ENCODE measurements at places on chromosomes 5 and 9. TPM values are rescaled to one million over a fixed set of nuclear protein-coding genes. Genes with fewer than 3 reads are reported as not detected.

DNA sequence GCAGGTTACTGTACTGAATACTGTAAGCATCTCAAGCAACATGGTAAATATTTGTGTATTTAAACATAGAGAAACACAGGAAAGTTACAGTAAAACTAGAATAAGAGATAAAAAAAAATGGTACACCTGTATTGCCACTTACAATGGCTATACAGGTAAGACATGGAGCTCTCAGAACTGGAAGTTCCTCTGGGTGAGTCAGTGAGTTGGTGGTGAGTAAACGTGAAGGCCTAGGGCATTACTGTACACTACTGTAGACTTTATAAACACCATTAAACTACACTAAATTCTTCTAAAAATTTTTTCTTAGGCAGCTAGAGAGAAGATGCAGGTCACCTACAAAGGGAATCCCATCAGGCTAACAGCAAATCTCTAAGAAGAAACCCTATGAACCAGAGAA lies 872.9 kb downstream of the TAF11L14 start:
- no peaks in the 10 kb centered on the region for H3K36me3 ChIP-seq
- H3K4me3 ChIP-seq: no peak overlapping the region
- no peak for DNase-seq
- no peaks in the 10 kb centered on the region for H3K27me3 ChIP-seq
- no peak overlapping the region for H3K27ac ChIP-seq
- no peaks in the 10 kb centered on the region for H3K4me1 ChIP-seq

SPINK13 gene
- total RNA-seq: not detected

GFI1B gene
- total RNA-seq: not detected

CTSV gene
- 0.51 TPM for total RNA-seq

- H3K27me3 ChIP-seq: no peaks in the 10 kb centered on the region
- no peak for DNase-seq
- H3K36me3 ChIP-seq: peaks cover 5% of the 10 kb centered on the region
- no peak overlapping the region for H3K27ac ChIP-seq
- no peak overlapping the region for H3K4me3 ChIP-seq
Observed at GRCh38 chr9:4879115-4879558, 86.4 kb downstream of the RCL1 start.

DNA sequence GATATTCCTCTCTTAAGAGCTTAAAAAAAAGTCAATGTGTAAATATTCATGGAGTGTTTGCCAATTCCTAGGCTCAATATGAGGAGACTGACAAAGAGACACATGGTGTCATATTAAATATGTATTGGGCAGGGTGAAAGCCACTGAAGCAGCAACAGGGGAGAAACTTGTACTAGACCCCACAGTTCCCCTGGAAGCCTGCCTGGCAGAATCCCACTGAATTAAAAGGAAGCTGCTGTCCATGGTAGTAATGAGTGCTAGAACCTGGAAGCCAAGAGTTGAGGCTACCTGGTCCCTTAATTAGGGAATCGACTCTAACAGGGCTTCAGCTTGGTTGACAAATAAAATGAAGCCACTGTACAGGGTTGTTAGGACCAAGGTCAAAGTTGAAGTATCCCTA lies 129.4 kb upstream of the GPR151 start:
- DNase-seq: no peak
- H3K4me1 ChIP-seq: no peaks in the 10 kb centered on the region
- no peak overlapping the region for H3K4me3 ChIP-seq
- no peaks in the 10 kb centered on the region for H3K36me3 ChIP-seq
- no peaks in the 10 kb centered on the region for H3K27me3 ChIP-seq

PCDHB12 gene
- not detected for total RNA-seq

DNA sequence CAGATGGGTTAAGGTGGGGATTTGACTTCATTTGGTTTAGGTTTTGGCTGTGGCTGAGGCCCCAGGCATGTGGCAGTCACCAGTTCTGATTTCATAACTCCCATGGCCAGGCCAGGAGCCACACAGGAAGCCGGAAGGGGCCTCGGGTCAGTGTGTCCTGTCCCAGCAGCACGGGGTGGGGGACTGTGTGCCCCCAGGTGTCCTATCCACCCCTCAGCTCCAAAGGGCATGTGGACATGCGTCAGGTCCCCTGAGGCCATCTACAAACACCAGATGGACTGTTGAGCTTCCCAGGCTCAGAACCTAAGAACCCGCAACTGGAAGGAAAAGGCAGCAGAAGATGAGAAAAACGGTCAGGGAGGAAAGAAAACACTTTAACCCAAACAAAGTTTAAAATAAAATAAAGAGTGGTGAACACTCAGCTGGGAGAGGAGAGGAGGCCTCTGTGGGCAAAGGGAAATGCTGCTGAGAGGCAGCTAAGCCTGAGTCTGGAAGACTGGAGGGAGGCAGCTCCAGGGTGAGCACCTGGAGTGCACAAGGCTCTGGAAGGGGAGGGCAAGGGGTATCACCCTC lies 260.8 kb downstream of the AUH start:
- peaks cover 66% of the 10 kb centered on the region for H3K4me1 ChIP-seq
- peak overlapping the region; percentile 70 for H3K4me3 ChIP-seq
- H3K27me3 ChIP-seq: no peaks in the 10 kb centered on the region
- peak overlapping the region; percentile 89 for H3K27ac ChIP-seq

LCN15 gene
- not detected for total RNA-seq

LOX gene
- 0.05 TPM for total RNA-seq

GRCh38 chr5:18375641-18376040 lies 741.4 kb downstream of the TAF11L14 start:
- H3K4me1 ChIP-seq: no peaks in the 10 kb centered on the region
- H3K27ac ChIP-seq: no peak overlapping the region
- no peak for DNase-seq

PCDHAC2 gene
- total RNA-seq: not detected

DNA sequence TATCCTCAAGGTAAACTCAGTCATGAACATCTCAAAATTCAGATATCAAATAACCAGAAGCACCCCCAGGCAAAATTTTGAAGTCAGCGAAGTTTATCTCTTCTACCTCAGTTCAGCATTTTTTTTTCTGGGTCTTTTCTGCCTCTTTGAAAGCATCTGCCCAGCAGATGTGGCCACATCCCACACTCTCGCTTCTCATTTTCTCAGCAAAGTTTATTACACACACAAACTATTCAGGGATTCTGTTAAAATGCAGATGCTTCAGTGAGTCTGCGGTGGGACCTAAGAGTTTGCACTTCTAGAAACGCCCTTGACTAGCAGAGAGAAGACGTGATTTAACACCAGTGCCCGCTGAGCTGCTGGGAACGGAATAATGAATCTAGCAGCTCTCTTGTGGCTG lies 19.3 kb downstream of the RASEF start:
- H3K36me3 ChIP-seq: no peaks in the 10 kb centered on the region
- H3K4me1 ChIP-seq: no peaks in the 10 kb centered on the region
- no peak for DNase-seq
- H3K4me3 ChIP-seq: no peak overlapping the region
- H3K27me3 ChIP-seq: no peaks in the 10 kb centered on the region

DNA sequence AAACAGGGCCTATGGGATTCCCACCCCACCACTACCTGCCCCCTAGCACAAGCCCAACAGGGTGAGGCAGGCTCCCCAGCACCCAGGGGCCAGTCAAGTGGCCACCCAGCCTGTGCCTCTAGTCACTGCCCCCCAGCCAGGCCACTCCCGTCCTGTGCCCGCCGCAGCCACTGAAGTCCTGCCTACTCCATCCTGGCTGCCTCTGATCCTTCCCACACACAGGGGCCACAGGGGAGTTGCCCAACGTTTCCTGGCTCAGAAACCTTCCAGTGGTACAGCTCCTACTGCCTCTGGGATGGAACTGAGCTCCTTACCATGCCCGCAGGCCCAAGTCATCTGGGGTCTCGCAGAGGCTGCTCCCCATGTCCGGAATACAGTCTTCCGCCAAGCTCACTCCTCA lies 70.2 kb upstream of the STXBP1 start:
- DNase-seq: no peak
- H3K4me3 ChIP-seq: no peak overlapping the region
- H3K27ac ChIP-seq: no peak overlapping the region

DNA sequence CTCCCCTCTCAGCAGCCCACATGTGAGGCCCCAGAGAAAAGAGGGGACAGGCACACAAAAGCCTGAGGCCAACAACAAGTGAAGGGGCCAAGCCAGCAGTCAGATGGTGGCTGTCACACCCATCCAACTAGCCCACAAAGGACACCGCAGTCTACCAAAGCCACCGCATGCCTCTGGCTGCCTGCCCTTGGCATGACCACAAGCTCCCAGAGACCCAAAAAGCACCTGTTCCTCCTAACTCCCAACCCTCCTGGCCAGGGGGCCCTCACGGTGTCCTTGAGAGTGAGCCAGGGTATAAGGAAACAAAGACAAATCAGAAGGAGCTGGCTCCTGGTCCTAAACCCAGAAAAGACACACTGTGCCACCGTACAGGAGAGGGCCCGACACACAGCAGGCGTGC lies 77.8 kb upstream of the LRRTM2 start:
- H3K27me3 ChIP-seq: no peaks in the 10 kb centered on the region
- H3K36me3 ChIP-seq: no peaks in the 10 kb centered on the region
- H3K4me3 ChIP-seq: peak overlapping the region; percentile 28
- DNase-seq: no peak

SLC25A2 gene
- total RNA-seq: 0.23 TPM

DNA sequence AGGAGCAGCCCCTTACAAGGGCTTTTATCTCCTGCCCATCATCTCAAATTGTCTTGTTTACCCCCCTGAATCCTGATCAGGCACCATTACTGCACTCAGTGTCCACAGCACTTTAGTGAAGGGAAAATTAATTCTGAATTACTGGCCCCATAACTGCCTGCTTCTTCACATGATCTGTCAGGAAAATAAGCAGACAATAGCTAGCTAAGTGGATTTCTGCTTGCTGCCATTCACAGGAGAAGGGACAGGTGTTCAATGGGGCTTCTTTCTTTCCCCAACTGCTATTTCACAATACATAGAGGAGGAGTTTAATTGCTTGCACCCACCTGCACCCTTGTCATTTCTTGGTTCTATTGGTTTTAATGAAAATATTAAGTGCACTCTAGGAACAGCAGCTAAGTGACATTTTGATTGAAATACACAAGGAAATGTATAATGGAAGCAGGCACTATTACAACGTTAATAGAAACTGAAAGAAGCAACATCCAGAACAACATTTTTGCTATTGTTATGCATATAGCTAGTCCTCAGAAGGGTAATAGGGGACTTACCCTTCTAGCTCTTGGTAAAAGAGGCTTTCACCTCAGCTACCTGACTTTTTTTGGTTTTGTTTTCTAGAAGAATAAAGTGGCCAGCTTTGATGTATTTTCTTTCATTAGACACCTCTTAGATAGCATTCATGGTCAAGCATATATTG lies 599.3 kb upstream of the TLE4 start:
- H3K4me1 ChIP-seq: no peaks in the 10 kb centered on the region
- H3K27ac ChIP-seq: no peak overlapping the region
- DNase-seq: no peak
- H3K27me3 ChIP-seq: no peaks in the 10 kb centered on the region
- H3K36me3 ChIP-seq: no peaks in the 10 kb centered on the region

DNA sequence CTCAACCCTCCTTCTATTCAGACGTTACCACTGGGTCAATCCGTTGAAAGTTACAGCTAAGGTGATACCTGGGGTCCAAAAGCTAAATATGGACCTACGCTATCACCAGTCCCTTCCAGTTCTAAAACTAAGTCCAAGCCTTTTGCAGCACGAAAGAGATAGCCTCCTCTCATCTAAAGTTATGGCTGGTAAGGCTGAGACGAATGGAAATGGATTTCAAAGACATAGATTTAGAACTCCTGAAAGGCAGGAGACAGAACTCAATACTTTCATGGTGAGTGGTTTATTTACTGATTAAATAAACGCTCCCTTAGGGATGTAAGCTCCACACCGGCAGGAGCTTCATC lies 751 bp upstream of the RIC1 start:
- peak overlapping the region; percentile 98 for H3K27ac ChIP-seq
- H3K36me3 ChIP-seq: peaks cover 10% of the 10 kb centered on the region
- DNase-seq: no peak
- H3K4me1 ChIP-seq: peaks cover 46% of the 10 kb centered on the region
- H3K27me3 ChIP-seq: no peaks in the 10 kb centered on the region

GRCh38 chr9:132411091-132411508 lies 1.1 kb downstream of the CFAP77 start:
- H3K4me1 ChIP-seq: peaks cover 24% of the 10 kb centered on the region
- no peaks in the 10 kb centered on the region for H3K36me3 ChIP-seq
- H3K4me3 ChIP-seq: peak overlapping the region; percentile 62

GRCh38 chr9:94754976-94755475 lies 28.5 kb downstream of the AOPEP start:
- H3K27ac ChIP-seq: no peak overlapping the region
- H3K27me3 ChIP-seq: no peaks in the 10 kb centered on the region
- DNase-seq: no peak
- H3K4me3 ChIP-seq: no peak overlapping the region
- peaks cover 6% of the 10 kb centered on the region for H3K36me3 ChIP-seq

DNA sequence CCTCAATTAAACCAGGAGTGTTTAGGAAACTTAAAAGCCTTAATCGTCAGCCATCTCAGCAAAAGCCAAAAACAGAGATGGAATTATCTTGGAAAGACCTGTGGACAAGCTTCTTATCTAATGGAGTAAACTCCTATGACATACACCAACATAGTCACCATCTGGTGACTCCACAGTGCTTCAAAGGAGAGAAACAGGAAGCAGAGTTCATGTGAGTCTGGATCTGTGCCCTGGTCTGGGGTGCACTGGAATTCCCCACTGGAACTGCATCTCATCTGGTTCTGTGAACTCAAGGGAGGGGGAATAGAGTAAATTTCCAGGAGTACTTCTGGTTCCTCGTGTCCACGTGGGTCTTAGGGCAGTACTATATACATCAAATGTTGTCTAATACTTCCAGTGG lies 36.3 kb upstream of the KCNN2 start:
- no peak for DNase-seq
- no peak overlapping the region for H3K27ac ChIP-seq
- H3K27me3 ChIP-seq: no peaks in the 10 kb centered on the region

LCN12 gene
- 2.3 TPM for total RNA-seq

- no peak overlapping the region for H3K27ac ChIP-seq
- H3K36me3 ChIP-seq: peaks cover 1% of the 10 kb centered on the region
- H3K4me3 ChIP-seq: no peak overlapping the region
- H3K4me1 ChIP-seq: peaks cover 2% of the 10 kb centered on the region
- no peaks in the 10 kb centered on the region for H3K27me3 ChIP-seq
Observed at GRCh38 chr5:72209147-72210115, 102.2 kb downstream of the MAP1B start.

DNA sequence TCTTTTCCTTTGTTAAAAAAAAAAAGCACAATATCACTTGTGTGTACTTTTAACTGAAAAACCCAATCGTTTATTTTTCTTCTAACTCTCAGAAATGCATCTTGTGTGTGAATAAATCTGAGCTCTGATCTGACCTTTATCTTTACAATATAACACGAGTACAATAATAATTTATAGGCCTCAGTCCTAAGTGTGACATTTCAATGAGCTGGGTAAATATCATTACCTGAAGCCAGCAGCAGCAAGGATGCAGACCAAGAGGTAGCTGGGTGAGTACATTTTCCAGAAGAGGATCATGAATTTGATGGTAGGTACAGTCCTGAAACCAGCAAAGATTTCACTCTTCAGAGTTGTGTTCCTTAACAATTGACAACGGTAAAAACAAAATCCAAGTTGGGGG lies 264.0 kb upstream of the KIF2A start:
- DNase-seq: no peak
- H3K27ac ChIP-seq: no peak overlapping the region
- H3K36me3 ChIP-seq: no peaks in the 10 kb centered on the region
- no peaks in the 10 kb centered on the region for H3K4me1 ChIP-seq
- no peak overlapping the region for H3K4me3 ChIP-seq
- no peaks in the 10 kb centered on the region for H3K27me3 ChIP-seq

- H3K36me3 ChIP-seq: no peaks in the 10 kb centered on the region
- peaks cover 2% of the 10 kb centered on the region for H3K27me3 ChIP-seq
- H3K4me1 ChIP-seq: peaks cover 24% of the 10 kb centered on the region
- peak overlapping the region; percentile 50 for H3K27ac ChIP-seq
- no peak for DNase-seq
- H3K4me3 ChIP-seq: peak overlapping the region; percentile 71
Observed at GRCh38 chr5:58760222-58760621, 177.3 kb downstream of the RAB3C start.

Data from activated CD4-positive, alpha-beta T cell treated with anti-CD3 and anti-CD28 coated beads, Interleukin-2, amount 10 ng/mL, durations not matched to agents 24 days and 14 days (primary cell).